Smooth muscle cell of bladder (primary cell): ENCODE measurements at places on chromosomes 11 and 22. TPM values are rescaled to one million over a fixed set of nuclear protein-coding genes. Genes with fewer than 3 reads are reported as not detected.

The PCNX3 gene
- 8.4 and 12.6 TPM in 2 replicates for total RNA-seq

The F2 gene
- 0.14 and 0.18 TPM in 2 replicates for total RNA-seq

The OR4C6 gene
- not detected in 2 replicates for total RNA-seq

The TNRC6B gene
- total RNA-seq, result 12.1 and 14.4 TPM in 2 replicates

The APOL5 gene
- not detected in 2 replicates for total RNA-seq

The CHRDL2 gene
- 0.09 and 0.14 TPM in 2 replicates for total RNA-seq
